ENCODE measurements at places on chromosomes 12 and 14. TPM values are rescaled to one million over a fixed set of nuclear protein-coding genes. Genes with fewer than 3 reads are reported as not detected.

The FIGNL2 gene
- polyA plus RNA-seq: 0.33 TPM

The GPRC5A gene
- 131 TPM for polyA plus RNA-seq

The KIF21A gene
- 5.2 TPM for polyA plus RNA-seq

The MIP gene
- polyA plus RNA-seq: 0.06 TPM

The FOXA1 gene
- 14.3 TPM for polyA plus RNA-seq

The NPC2 gene
- polyA plus RNA-seq: 1,539 TPM

The OVCH1 gene
- 0.69 TPM for polyA plus RNA-seq

The SLC2A13 gene
- 3.2 TPM for polyA plus RNA-seq

The RNFT2 gene
- 2.5 TPM for polyA plus RNA-seq

The SIX6 gene
- not detected for polyA plus RNA-seq

The IGF1 gene
- polyA plus RNA-seq: 11.4 TPM

The PLEKHG3 gene
- polyA plus RNA-seq: 12.8 TPM

The KCNMB4 gene
- 4.2 TPM for polyA plus RNA-seq

The GALNT16 gene
- polyA plus RNA-seq: 1.3 TPM

The CABP1 gene
- polyA plus RNA-seq: 0.37 TPM

The KCNC2 gene
- not detected for polyA plus RNA-seq

All from lung (tissue), 17 donors.